ENCODE measurements at places on chromosomes 1 and 21. TPM values are rescaled to one million over a fixed set of nuclear protein-coding genes. Genes with fewer than 3 reads are reported as not detected.

DNA sequence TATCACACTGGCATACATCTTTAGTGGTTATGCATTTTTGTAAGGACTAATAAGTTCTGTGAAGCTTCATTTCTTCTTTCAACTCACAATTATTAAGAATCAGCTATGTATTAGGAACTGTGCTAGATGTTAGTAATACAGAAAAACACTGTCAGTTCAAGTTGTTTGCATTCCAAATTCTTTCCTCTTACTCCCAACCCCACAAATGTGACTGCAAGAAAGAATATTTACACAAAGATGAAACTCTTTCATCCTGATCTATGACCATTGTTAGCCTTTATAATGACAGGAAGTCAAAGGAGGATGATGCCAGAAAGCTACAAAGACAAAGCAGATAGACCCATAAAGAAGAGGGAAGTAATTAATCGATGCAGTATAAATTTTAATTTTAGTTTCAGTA is 21.0 kb upstream of the GADD45A start:
- no peaks in the 10 kb centered on the region for H3K36me3 ChIP-seq
- no peaks in the 10 kb centered on the region for H3K27me3 ChIP-seq

GRCh38 chr1:6397844-6398441 is 4.4 kb upstream of the ACOT7 start:
- no peak for DNase-seq
- no peaks in the 10 kb centered on the region for H3K27me3 ChIP-seq
- no peaks in the 10 kb centered on the region for H3K36me3 ChIP-seq
- H3K4me3 ChIP-seq = no peak overlapping the region
- peaks cover 7% of the 10 kb centered on the region for H3K4me1 ChIP-seq
- H3K27ac ChIP-seq = no peak overlapping the region

GRCh38 chr1:214546886-214547641 is 4.3 kb downstream of the PTPN14 start:
- H3K4me1 ChIP-seq = peaks cover 66% of the 10 kb centered on the region
- H3K4me3 ChIP-seq = no peak overlapping the region
- peak overlapping the region; percentile 6 for H3K27ac ChIP-seq
- no peak for DNase-seq
- no peaks in the 10 kb centered on the region for H3K27me3 ChIP-seq
- no peaks in the 10 kb centered on the region for H3K36me3 ChIP-seq

- peak; percentile 71 for DNase-seq
- H3K36me3 ChIP-seq = no peaks in the 10 kb centered on the region
- no peak overlapping the region for H3K27ac ChIP-seq
- H3K4me1 ChIP-seq = peaks cover 34% of the 10 kb centered on the region
These were observed 56.7 kb downstream of the KCNN3 start for GRCh38 chr1:154813300-154813816.

- no peaks in the 10 kb centered on the region for H3K36me3 ChIP-seq
- peak overlapping the region; percentile 79 for H3K27ac ChIP-seq
- no peaks in the 10 kb centered on the region for H3K27me3 ChIP-seq
- H3K4me3 ChIP-seq = no peak overlapping the region
These were observed 17.0 kb downstream of the DHRS3 start for GRCh38 chr1:12600880-12601633.

GRCh38 chr1:26302733-26303405 is 3.6 kb downstream of the UBXN11 start:
- peaks cover 31% of the 10 kb centered on the region for H3K4me1 ChIP-seq
- no peak for DNase-seq
- H3K27ac ChIP-seq = no peak overlapping the region

- H3K4me3 ChIP-seq = no peak overlapping the region
- H3K4me1 ChIP-seq = no peaks in the 10 kb centered on the region
These were observed 24.8 kb upstream of the TMEM51 start for GRCh38 chr1:15128520-15129313.

DNA sequence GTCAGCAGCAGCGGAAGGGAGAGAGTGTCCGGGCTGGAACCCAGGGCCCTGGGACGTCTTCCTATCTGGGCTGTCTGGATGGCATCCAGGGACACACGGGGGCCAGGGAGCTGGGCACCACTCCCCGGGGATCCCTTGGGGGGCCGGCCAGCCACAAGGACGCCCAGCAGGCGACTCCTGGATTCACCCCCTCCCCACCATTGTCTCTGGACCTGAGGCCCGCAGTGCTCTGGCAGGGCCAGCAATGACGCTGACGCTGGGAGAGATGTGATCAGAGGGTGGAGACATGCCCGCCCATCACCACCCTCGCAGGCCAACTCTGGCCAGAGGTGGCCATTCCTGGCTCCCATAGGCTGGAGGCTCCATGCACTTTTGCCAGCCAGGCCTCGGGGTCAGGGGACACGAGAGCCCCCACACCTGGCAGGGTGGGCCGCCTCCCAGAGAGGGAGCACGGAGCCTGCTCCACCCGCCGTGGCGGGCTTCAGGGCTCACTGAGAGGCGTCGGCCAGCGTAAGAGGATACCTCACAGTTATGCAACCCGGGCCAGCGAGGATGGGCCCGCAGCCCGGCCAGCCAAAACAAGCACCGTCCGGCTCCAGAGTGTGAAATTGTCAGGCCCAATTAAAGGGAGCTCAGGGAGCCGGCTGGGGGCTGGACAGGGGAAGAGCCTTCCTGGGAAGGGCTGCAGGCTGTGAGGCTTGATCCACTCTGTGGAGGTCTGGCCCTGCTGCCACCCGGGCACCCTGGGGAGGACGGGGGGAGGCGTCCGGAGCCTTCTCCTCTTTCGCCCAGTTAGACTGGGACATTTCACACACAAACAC is 10.3 kb downstream of the ACTRT2 start:
- H3K4me1 ChIP-seq = no peaks in the 10 kb centered on the region
- H3K27ac ChIP-seq = no peak overlapping the region
- no peaks in the 10 kb centered on the region for H3K36me3 ChIP-seq
- H3K27me3 ChIP-seq = peaks cover 68% of the 10 kb centered on the region
- DNase-seq = no peak
- no peak overlapping the region for H3K4me3 ChIP-seq

DNA sequence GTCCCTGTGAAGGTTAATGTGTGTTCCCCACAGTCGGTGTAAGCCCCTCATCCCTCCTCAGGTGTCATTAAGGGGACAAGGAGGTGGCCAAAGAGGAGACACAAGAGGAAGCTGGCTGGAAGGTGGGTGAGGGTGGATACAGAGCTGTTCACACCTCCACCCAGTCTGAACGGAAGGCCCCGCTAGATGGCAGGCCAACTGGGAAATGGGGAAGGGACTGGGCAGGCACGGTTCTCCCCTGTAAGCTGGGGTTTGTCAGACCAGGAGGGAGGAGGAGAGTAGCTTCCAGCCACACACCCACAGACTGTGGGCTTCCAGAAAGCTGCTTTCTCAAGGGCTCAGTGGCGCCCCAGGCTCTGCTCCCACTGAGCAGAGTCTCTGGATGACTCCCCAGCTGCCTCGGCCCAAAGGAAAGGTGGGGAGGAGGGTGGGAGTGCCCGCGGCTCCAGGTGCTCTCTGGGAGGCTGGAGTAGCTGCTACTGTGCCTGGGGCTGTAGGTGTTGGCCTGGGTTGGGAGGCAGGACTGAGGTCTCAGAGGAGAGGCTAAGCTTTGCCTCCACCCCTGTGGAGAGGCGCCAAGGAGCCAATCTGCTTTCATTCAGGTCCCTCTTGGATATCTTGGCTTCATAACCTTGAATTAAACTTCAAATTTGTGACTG is 41.2 kb downstream of the PCP4 start:
- no peak for DNase-seq
- no peaks in the 10 kb centered on the region for H3K27me3 ChIP-seq

- H3K27ac ChIP-seq = peak overlapping the region; percentile 100
- H3K4me3 ChIP-seq = peak overlapping the region; percentile 92
- no peaks in the 10 kb centered on the region for H3K36me3 ChIP-seq
- no peaks in the 10 kb centered on the region for H3K27me3 ChIP-seq
- peak; percentile 42 for DNase-seq
These were observed 1.2 kb downstream of the CAMSAP2 start for GRCh38 chr1:200739702-200740570.

- H3K36me3 ChIP-seq = no peaks in the 10 kb centered on the region
- no peak for DNase-seq
- H3K27ac ChIP-seq = no peak overlapping the region
- peaks cover 25% of the 10 kb centered on the region for H3K4me1 ChIP-seq
These were observed 146.0 kb upstream of the JUN start for GRCh38 chr1:58929671-58930325.

DNA sequence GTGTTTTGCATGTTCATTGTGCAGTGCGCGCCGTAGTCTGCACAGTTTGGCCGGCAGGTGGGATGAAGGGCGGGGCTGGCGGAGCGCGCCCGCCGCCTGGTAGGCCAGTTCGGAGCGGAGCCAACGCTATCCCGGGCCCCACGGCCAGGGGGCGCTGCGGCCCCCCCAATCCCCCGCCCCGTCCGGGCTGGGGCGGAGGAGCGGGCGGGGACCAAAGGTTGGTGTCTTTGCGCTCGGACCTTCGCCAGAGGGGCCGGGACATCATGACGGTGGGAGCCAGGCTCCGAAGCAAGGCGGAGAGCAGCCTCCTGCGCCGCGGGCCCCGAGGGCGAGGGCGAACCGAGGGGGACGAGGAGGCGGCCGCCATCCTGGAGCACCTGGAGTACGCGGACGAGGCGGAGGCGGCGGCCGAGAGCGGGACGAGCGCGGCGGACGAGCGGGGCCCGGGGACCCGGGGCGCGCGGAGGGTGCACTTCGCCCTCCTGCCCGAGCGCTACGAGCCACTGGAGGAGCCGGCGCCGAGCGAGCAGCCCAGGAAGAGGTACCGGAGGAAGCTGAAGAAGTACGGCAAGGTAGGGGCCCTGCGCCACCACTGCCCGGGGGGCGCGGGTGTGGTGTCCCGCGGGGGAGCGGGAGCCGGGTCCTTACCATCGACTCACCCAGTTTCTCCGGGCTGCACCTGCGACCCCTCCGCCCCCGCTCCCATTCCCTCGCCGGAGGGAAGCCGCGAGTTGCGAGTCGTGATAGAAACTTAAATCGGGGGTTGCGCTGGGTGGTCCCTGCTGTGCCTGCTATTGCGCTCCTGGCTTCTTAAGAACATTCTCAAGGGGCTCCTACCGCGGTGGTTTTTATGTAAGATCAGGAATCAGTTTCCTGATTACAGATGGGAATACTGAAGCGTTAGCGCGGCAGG is at the start of gene C1orf115:
Gene C1orf115, plus strand, starts transcription at position 224 of the 913 bp plus-strand sequence. Its CDS starts 40 bp downstream, at position 264.
- H3K27ac ChIP-seq = peak within 1 kb of the TSS; percentile 87
- H3K4me1 ChIP-seq = peaks cover 17% of the 10 kb centered on the region
- no peaks in the 10 kb centered on the region for H3K36me3 ChIP-seq
- peak; percentile 83 for DNase-seq

DNA sequence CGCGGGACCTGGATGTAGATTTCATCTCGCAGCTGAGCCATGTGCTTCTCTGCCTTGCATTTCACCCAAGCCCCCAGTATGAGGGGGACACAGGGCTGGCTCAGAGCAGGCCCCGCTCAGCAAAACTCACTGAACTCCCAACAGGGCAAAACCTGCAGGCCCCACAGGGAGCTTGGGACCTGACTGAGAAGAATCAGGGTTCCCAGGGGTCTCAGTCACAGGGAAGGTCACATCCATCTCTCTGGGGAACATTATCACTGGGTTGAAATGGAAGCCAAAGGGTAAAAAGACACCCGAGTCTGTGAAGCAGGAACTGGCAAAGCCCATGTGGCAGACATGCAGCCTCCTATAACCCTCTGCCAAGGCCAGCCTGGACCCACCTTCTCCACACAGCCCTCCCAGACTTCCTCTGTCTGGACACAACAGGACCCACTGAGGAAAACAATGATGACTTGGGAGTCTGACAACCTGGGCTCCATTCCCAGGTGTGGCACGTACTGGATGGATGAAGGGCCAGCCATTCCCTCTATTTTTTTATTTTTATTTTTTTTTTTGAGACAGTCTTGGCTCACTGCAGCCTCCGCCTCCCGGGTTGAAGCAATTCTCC is 11.7 kb downstream of the HSPG2 start:
- peaks cover 100% of the 10 kb centered on the region for H3K4me1 ChIP-seq
- no peak for DNase-seq
- H3K27ac ChIP-seq = peak overlapping the region; percentile 94
- H3K36me3 ChIP-seq = no peaks in the 10 kb centered on the region
- no peak overlapping the region for H3K4me3 ChIP-seq
- H3K27me3 ChIP-seq = no peaks in the 10 kb centered on the region

DNA sequence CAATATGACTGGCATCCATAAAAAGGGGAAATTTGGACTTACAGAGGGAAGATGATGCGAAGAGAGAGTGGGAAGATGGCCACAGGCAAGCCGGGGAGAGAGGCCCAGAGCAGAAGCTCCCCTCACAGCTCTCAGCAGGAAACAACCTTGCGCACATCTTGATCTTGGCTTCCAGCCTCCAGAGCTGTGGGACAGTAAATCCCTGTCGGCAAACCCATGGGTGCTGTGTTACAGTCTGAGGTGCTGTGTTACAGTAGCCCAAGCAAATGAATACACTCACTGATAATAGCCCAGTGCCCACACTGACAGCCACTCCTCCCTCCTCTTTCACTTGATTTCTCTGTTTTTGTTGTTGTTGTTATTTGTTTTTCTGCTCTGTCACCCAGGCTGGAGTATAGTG is 22.4 kb downstream of the CDCA8 start:
- no peaks in the 10 kb centered on the region for H3K27me3 ChIP-seq
- DNase-seq = no peak
- no peaks in the 10 kb centered on the region for H3K4me1 ChIP-seq
- no peak overlapping the region for H3K4me3 ChIP-seq
- H3K36me3 ChIP-seq = no peaks in the 10 kb centered on the region

GRCh38 chr1:91506071-91506470 is 5.4 kb downstream of the CDC7 start:
- H3K4me3 ChIP-seq = no peak overlapping the region
- no peaks in the 10 kb centered on the region for H3K36me3 ChIP-seq
- no peaks in the 10 kb centered on the region for H3K27me3 ChIP-seq
- H3K27ac ChIP-seq = no peak overlapping the region

- no peaks in the 10 kb centered on the region for H3K27me3 ChIP-seq
- H3K36me3 ChIP-seq = no peaks in the 10 kb centered on the region
- no peak for DNase-seq
- H3K4me3 ChIP-seq = no peak overlapping the region
These were observed 24.6 kb downstream of the TRIM45 start for GRCh38 chr1:117096951-117097408.

Gene CTH
- 1.9 TPM for total RNA-seq

Gene FCER1G
- 2.0 TPM for total RNA-seq

Gene RPTN
- total RNA-seq = not detected

Gene TMEM82
- total RNA-seq = not detected

Gene UBXN10
- 1.0 TPM for total RNA-seq

Gene GPR25
- not detected for total RNA-seq

Gene ATP1A4
- total RNA-seq = not detected

Gene CNIH3
- total RNA-seq = 1.2 TPM

All from heart right ventricle (tissue), 16 donors.